ENCODE measurements at places on chromosomes 6 and 20.

DNA sequence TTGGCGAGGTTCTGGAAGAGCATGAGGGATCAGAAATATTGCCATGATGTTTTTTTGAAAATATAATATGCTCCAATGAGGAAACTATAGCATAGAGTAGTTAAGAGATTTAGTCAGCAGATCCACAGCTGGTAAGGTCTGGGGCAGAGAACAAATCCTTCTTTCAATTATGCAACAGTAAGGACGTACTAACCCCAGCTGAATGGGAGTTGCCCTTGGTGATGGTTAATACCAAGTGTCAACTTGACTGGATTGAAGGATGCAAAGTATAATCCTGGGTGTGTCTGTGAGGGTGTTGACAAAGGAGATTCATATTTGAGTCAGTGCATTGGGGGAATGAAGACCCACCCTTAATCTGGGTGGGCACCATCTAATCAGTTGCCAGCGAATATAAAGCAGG lies 745.5 kb upstream of the NRSN1 start:
- H3K4me1 ChIP-seq: no peaks in the 10 kb centered on the region
- no peak overlapping the region for H3K4me3 ChIP-seq
- H3K27me3 ChIP-seq: no peaks in the 10 kb centered on the region

DNA sequence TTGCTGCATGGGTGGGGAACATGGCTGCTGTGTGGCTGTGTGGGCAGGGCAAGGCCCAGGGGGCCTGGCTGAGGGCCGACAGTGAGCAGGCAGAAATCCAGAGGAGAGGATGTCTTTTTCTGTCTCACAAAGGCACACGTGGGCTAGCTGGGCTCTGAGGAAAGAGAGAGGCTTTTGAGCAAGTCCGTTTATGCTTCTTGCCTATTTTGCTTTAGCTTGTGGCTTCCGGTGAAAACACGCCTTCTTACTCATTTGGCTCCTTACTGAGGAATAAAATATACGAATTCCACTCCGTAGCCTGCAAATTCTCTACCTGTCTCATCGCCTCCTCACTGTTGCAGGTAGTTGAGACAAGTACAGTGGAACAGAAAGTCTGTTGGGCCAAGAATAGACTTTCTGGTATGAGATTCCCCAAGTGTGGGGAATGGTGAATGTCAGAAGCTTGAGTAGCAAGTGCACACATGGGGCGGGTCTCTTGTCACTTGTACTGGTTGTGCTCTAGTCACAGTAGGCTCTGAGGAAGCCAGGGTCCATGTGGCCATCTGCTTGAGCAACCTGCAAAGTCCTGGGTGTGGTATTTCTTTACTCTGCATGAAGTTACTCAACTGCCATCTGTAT lies 28.4 kb downstream of the WRNIP1 start:
- H3K27me3 ChIP-seq: no peaks in the 10 kb centered on the region
- H3K4me1 ChIP-seq: peaks cover 15% of the 10 kb centered on the region

GRCh38 chr20:7470912-7471311 lies 469.3 kb downstream of the HAO1 start:
- H3K4me1 ChIP-seq: no peaks in the 10 kb centered on the region
- H3K27me3 ChIP-seq: no peaks in the 10 kb centered on the region
- no peak overlapping the region for H3K4me3 ChIP-seq
- no peak overlapping the region for H3K27ac ChIP-seq

GRCh38 chr6:90621581-90621980 lies 34.7 kb upstream of the MAP3K7 start:
- no peaks in the 10 kb centered on the region for H3K36me3 ChIP-seq
- no peak overlapping the region for H3K4me3 ChIP-seq
- no peak for DNase-seq
- no peaks in the 10 kb centered on the region for H3K4me1 ChIP-seq
- H3K27me3 ChIP-seq: peaks cover 18% of the 10 kb centered on the region

DNA sequence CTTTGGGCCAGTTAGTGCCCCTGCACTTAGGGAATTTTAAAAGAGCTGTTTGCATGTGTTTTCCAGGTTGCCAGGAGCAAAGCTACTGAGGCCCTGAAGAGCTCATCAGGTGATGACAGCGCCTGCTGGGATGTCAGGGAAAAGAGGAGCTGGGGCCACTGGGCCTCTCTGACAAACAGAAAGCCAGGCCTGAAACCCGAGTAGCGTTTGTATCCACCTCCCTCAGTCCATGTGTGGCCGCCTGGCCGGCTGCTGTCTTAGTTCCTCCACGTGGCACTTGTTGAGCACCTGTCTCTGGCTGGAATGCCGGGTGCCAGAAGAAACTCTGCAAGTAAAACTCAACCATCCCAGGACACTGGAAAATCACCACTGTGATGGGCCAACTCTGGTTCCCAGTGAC lies 601.2 kb downstream of the CDH26 start:
- H3K27me3 ChIP-seq: peaks cover 52% of the 10 kb centered on the region
- no peak overlapping the region for H3K4me3 ChIP-seq
- no peaks in the 10 kb centered on the region for H3K36me3 ChIP-seq
- DNase-seq: no peak

GRCh38 chr6:46772016-46772415 lies 21.2 kb upstream of the MEP1A start:
- no peak for DNase-seq
- no peak overlapping the region for H3K27ac ChIP-seq
- no peaks in the 10 kb centered on the region for H3K36me3 ChIP-seq
- peaks cover 1% of the 10 kb centered on the region for H3K4me1 ChIP-seq

DNA sequence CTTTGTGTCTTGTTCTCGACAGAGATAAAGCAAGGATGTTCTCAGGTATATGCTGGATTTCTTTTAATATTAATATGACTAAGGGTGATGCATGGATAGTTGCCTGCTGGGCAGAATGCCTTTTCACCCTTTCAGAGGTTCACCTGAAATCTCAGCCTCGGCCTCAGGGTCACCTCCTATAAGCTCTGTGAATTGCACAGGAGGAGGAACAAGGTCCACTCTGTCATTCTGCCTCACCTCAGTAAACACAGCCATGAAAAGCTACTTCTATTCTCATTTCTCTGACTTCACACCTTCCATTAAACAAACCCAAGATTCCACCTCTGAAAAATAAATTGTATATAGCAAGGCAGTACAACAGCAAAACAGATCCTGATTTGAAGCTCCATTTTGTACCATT lies 38.1 kb upstream of the AIG1 start:
- H3K4me1 ChIP-seq: peaks cover 2% of the 10 kb centered on the region
- no peak overlapping the region for H3K27ac ChIP-seq
- H3K27me3 ChIP-seq: peaks cover 6% of the 10 kb centered on the region
- no peak overlapping the region for H3K4me3 ChIP-seq
- H3K36me3 ChIP-seq: no peaks in the 10 kb centered on the region
- DNase-seq: no peak
